Prostate gland (tissue), 2 donors: ENCODE measurements at places on chromosomes 12 and 14. TPM values are rescaled to one million over a fixed set of nuclear protein-coding genes. Genes with fewer than 3 reads are reported as not detected.

Gene LMNTD1
- total RNA-seq: not detected

DNA sequence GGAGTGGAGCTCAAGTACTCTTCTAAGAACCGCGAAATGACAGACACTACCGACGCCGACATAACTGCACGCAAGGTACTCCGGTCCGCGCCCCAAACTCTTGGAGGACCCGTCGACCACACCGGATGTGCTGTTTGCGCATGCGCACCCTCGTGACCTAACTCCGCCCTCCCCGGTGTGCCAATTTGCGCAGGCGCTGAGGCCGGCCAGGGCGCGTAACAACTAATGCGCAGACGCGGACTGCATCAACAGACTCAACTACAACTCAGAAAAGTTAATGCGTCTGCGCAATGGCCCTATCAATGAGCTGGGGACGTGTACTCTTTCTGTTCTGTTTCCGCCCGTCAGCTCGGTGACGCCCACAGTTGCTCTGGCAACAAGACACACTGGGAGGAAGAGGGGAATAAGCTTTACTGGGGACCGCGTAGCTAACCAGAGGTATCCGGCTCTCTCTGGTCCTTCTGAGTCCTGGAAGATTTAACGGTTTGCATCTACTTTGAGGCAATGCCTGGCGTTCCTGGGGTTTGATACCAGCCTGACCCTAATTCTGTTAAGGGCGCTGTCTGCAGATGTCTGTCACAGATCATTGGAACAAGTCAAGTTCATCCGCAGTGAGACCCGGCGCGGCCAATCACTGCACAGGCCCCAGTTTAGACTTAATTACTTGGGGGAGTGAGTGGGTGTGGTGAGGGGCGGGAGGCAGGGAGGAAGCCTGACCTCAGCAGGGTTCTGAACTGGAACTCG is at the start of gene DAD1:
DAD1 (minus strand) TSS at position 129 of the 744 bp plus-strand sequence; CDS start at position 62, 67 bp downstream.
- peak within 1 kb of the TSS; percentile 60 for H3K4me3 ChIP-seq
- H3K4me1 ChIP-seq: peaks cover 7% of the 10 kb centered on the region
- no peaks in the 10 kb centered on the region for H3K27me3 ChIP-seq
- peak; percentile 99 for DNase-seq

DNA sequence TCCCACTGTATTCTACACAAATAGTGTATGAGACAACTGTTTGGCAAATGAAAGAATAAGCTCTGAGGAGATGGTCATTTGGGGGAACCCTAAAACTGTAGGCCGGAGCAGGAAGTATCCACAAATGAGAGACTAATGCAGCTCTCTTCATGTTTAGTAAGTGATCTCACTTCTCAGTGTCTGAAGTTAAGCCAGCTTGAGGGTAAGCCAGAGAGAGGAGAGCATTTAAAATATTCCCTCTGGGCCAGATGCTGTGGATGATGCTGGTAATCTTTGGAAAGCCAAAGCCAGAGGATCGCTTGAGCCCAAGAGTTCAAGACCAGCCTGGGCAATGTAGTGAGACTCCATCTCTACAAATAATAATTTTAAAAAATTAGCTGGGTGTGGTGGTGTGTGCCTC is 130.6 kb upstream of the SINHCAF start:
- no peaks in the 10 kb centered on the region for H3K36me3 ChIP-seq
- no peaks in the 10 kb centered on the region for H3K27me3 ChIP-seq
- no peak overlapping the region for H3K27ac ChIP-seq
- no peak overlapping the region for H3K4me3 ChIP-seq
- no peaks in the 10 kb centered on the region for H3K4me1 ChIP-seq
- DNase-seq: no peak

GRCh38 chr12:65039301-65039700 is 81.8 kb downstream of the WIF1 start:
- no peaks in the 10 kb centered on the region for H3K27me3 ChIP-seq
- no peaks in the 10 kb centered on the region for H3K36me3 ChIP-seq
- no peak overlapping the region for H3K27ac ChIP-seq

Gene SLC5A8
- total RNA-seq: 5.6 TPM

DNA sequence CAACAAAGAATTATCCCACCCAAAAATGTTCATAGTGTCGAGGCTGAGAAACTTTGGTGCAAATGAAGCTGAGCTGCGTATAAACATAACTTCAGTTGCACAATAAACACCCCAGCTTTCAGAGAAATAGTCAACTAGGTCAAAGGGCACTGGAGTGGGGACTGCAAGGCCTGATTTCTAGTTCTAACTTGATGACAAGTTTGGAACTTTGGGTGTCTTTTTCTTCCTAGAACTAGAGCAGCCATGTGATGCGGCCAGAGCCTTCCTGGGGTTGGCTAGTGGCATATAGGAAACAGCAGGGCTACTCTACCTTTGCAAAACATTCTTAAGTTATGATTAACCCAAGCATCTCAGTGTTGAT is 298.4 kb upstream of the AMIGO2 start:
- no peaks in the 10 kb centered on the region for H3K27me3 ChIP-seq
- no peaks in the 10 kb centered on the region for H3K36me3 ChIP-seq
- no peak for DNase-seq

GRCh38 chr14:34853041-34853440 is 22.1 kb downstream of the BAZ1A start:
- no peaks in the 10 kb centered on the region for H3K27me3 ChIP-seq
- no peak overlapping the region for H3K27ac ChIP-seq
- no peak overlapping the region for H3K4me3 ChIP-seq
- H3K4me1 ChIP-seq: no peaks in the 10 kb centered on the region
- no peaks in the 10 kb centered on the region for H3K36me3 ChIP-seq

Gene TAS2R50
- total RNA-seq: 2.7 TPM

DNA sequence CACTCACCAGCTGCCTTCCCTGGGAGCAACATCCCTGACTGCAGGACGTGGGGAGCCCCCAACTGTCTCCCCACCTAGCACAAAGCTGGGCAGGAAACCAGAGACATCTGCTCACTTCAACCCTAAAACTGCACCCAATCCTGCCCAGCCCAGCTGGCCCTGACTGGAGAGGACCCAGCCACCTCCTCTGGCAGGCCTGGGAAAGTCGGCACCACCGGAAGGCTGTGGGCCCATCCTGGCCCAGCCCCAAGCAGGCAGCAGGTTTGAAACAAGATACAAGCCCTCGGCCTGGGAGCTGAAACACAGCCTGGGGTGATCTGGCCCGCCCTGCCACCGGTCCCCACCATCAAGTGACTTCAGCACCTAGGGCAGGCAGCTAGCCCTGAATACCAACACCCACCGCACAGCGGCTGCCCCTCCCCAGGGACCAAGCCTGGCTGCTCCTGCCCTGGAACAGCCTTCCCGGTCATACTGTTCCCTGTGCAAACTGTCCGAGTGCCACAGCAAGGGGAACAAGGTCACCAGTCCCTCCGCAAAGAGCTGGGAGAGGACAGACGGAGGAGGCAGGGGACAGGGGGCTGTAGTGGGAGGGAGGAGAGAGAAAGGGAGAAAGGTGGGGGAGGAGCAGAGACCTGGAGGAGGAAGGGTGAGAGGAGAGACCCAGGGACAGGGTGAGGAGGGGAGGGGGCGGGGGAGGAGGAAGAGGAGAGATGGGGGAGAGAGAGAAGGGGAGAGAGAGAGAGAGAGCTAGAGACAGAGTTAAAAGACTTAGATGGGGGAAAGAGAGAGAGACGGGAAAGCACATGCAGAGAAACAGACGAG is 115.7 kb downstream of the RFLNA start:
- H3K4me3 ChIP-seq: no peak overlapping the region
- DNase-seq: no peak
- no peaks in the 10 kb centered on the region for H3K36me3 ChIP-seq
- peak overlapping the region; percentile 65 for H3K27ac ChIP-seq

GRCh38 chr12:6039894-6040601 is 84.4 kb downstream of the VWF start:
- no peak overlapping the region for H3K27ac ChIP-seq
- H3K36me3 ChIP-seq: no peaks in the 10 kb centered on the region
- H3K4me3 ChIP-seq: no peak overlapping the region
- H3K4me1 ChIP-seq: no peaks in the 10 kb centered on the region
- DNase-seq: peak; percentile 57

- peaks cover 9% of the 10 kb centered on the region for H3K36me3 ChIP-seq
- no peak for DNase-seq
- no peaks in the 10 kb centered on the region for H3K4me1 ChIP-seq
These were observed 9.1 kb downstream of the EID3 start for GRCh38 chr12:104312654-104313053.

DNA sequence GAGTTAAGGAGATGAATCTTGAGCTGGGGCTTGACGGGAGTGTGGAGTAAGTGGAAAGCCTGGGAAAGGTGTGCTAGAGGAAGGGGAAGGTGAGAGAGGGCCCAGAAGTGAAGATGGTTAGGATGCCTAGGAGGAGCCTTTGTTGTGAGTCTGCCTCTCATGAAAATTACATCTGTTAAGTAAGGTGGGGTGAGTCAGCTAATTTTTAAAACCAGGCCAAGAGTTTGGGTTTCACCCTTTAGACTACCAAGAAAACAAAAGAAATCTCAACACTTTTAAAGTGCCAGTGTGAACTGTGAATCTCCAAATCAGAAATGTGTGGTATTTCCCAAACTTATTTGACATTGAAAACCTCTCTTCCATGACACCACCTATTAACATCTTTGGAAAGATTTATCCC is 185.2 kb downstream of the CRADD start:
- no peaks in the 10 kb centered on the region for H3K36me3 ChIP-seq
- no peak for DNase-seq
- no peak overlapping the region for H3K4me3 ChIP-seq
- no peak overlapping the region for H3K27ac ChIP-seq

DNA sequence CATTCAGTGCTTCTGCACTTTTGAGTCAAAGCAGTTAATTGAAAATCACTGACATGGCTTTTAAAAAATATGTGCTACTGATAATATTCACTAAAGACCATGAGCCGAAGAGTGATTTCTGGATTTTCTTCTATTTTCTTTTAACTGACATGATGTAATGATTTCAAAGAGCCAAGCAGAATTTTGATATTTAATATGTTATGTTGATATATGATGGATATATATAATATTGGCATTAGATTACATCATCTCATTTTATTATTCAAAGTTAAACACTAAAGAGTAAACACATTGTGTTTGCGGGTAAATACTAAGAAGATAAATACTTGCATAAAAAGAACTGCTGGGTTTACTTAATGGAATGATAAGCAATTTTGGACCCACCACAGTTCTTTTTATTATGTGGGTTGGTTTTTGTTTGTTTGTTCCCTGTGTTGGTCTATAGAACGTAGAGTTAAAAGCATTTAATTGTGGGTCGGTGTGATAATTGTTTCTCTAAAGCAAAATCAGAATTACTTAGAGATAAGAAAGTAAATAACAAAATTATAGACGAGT is 692 bp downstream of the SPIC start:
- H3K4me3 ChIP-seq: no peak overlapping the region
- H3K36me3 ChIP-seq: no peaks in the 10 kb centered on the region
- DNase-seq: no peak
- no peak overlapping the region for H3K27ac ChIP-seq
